ENCODE measurements at places on chromosomes 13 and 19.

GRCh38 chr13:98401934-98402333 is 175.0 kb downstream of the STK24 start:
- no peak for DNase-seq

GRCh38 chr13:49859560-49859959 is 67.1 kb upstream of the KPNA3 start:
- DNase-seq, result no peak

GRCh38 chr19:6199240-6199994 is 64.0 kb downstream of the ACSBG2 start:
- DNase-seq, result peak; percentile 98

DNA sequence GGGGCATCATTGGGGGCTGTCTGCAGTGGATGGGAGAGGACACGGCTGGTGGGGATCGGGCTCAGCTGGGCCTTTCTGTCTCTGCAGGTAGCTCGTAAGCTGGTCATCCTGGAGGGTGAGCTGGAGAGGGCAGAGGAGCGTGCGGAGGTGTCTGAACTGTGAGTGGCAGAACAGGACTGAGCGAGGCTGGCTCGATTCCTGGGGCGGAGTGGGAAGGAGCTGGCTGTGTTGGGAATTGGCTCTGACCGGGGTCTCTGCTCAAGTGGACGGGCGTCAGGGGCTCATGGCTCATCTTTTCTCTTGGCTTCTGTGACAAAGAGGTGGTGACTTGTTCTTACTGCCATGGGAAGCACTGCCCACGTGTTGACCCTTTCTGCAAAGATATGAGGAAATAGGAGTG is 11.6 kb downstream of the TPM4 start:
- DNase-seq, result no peak

GRCh38 chr13:60756306-60756705 is 359.3 kb downstream of the TDRD3 start:
- DNase-seq, result no peak

DNA sequence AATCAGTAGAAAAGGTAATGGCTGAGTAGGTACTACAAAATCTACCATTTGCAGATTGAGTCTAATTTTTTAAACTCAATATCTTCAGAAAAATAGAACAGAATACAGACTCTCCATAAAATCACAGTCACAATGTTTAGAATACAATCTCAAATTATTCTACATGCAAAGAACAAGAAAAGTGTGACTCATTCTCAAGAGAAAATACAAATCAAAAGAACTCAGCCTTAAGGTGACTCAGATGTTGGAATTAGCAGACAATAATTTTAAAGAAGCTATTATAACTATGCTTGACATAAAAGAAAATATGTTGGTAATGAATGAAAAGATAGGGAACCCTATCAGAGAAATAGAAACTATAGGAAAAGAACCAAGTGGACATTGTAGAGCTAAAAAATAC is 78.9 kb downstream of the RXFP2 start:
- DNase-seq, result no peak

- DNase-seq, result no peak
Observed at GRCh38 chr13:71516521-71516920, 350.5 kb downstream of the DACH1 start.

DNA sequence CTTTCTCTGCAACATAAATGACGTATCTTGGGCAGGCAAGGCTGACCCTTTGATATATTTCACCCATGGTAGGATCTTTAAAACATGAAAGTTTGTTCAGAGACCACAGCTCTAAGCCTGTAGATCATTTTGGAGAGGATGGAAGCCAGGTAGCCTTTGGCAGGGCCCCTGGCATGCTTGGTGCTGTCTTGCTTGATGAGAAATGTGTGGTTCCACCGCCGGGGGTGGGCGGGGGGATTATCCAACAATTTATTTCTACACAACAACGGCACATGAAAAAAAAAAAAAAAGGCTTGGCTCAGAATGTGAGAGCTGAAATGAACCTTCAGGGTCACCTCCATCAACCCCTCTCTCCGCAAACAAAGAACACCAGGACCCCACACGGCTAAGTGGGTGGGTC is 112.9 kb upstream of the MBNL2 start:
- DNase-seq, result no peak

DNA sequence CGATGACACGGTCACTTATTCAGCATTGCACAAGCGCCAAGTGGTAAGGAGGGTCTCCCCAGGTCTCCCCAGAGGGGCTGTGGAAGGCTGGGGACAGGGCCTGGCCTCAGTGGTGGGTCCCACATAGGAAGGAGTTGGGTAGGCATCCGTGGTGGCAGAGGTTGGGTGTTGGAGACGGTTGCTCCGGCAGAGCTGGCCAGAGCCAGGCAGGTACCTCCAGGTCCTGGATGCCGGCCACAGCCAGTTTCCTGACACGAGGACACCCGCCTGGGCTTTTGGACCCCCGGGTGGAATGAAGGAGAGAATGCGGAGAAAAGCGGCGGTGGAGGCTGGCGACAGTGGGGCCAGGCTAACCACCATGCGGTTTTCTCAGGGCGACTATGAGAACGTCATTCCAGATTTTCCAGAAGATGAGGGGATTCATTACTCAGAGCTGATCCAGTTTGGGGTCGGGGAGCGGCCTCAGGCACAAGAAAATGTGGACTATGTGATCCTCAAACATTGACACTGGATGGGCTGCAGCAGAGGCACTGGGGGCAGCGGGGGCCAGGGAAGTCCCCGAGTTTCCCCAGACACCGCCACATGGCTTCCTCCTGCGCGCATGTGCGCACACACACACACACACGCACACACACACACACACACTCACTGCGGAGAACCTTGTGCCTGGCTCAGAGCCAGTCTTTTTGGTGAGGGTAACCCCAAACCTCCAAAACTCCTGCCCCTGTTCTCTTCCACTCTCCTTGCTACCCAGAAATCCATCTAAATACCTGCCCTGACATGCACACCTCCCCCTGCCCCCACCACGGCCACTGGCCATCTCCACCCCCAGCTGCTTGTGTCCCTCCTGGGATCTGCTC is 1.3 kb upstream of the FFAR1 start:
- DNase-seq, result peak; percentile 70

DNA sequence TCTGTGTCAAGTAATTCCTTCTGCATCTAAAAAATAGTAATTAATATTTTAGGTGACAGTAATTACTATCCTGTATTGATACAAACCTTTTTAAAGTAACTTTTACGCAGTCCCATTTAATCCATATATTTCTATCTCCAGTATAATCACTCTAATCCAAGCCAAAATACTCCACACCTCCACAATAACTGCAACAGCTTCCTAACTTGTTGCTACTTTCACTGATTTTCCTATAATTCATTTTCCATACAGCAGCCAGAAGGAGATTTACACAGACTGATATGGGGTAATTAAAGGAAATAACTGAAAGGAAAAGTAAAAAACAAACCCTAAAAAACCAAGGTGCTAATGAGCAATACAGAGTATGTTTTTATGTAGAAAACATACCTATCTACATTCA is 64.9 kb downstream of the RBM26 start:
- DNase-seq, result no peak

GRCh38 chr19:51479531-51480331 is 1.4 kb downstream of the CEACAM18 start:
- peak; percentile 58 for DNase-seq

GRCh38 chr19:4088975-4089374 is 22.3 kb upstream of the ZBTB7A start:
- DNase-seq, result peak; percentile 66

- no peak for DNase-seq
Observed at GRCh38 chr13:98284679-98285078, 107.6 kb upstream of the RNF113B start.

GRCh38 chr19:56252699-56253422 is 19.7 kb upstream of the EDDM13 start:
- peak; percentile 41 for DNase-seq

GRCh38 chr13:39481491-39481890 is 121.5 kb downstream of the LHFPL6 start:
- no peak for DNase-seq

DNA sequence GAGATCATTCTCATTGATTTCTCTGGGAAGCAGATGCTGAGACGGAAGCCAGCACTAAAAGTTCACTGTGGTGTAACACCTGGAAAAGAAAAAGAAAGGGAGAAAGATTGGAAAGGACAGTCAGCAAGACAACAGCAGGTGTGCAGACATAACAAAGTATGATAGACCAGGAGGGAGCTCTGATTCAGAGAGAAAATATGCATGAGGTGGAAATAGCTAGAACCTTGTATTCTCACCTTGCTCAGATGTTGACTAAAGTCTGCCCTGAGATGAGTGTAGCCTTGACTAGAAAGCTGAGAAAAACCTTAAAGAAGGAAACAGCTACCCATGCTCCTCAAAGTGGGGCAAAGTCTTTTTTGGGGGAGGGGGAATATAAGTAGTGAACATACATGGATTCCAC is 1711.8 kb downstream of the EFNB2 start:
- DNase-seq, result no peak

- DNase-seq, result peak; percentile 9
Observed at GRCh38 chr13:79679334-79679733, 198.4 kb downstream of the NDFIP2 start.

GRCh38 chr19:51621178-51621577 is 9.0 kb downstream of the SIGLEC5 start:
- no peak for DNase-seq

DNA sequence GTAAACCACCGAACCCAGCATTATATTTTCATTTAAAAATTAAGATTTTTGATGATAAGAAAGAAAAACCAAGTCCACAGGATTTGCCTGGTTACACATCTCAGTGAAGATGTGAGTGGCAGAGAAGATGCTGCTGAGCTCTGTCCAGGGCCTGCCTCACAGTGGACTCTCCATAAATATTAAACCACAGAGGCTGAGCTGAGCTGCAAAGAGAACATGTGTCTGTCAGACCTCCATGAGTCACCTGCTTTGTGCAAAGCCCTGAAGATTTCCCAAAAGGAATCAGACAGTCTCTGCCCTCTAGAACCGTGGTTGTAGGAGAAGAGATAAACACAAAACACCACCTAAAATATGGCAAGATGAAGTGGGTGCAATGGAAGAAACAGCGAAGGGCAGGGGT is 127.2 kb upstream of the TSC22D1 start:
- DNase-seq, result no peak

GRCh38 chr13:84606616-84607015 is 724.3 kb upstream of the SLITRK1 start:
- DNase-seq, result no peak

- no peak for DNase-seq
Observed at GRCh38 chr19:13057744-13058143, 44.9 kb downstream of the LYL1 start.

DNA sequence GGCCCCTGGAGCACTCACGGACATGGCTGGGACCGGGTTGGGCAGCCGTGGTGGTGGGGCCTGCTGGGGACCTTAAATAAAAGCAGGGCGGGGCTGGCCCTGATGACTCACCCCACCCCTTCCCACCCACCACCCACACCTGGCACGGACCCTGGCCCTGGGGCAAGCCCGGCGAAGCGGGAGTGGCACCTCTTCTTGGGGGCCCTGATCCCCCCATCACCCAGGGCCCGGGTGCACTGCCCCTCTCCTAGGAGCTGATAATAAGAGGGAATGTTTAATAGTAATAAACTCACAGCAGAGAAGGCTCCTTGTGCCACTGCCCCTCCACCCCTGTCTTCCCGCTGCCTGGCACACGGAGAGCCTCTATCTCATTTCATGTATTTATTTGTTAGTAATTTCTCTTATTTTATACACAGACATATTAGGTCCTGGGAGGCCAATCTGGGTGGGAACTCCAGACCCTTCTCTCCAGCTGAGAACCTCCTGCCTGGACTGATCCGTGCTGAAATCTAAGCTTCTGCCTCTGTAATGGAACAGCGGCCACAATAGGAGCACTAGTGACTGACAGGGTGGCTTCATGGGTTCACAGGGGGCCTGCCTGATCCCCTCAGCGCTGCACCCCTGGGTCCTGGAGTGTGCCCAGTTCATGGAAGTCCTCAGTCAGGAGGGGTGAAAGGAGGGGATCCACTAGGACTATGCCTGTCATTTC is at the start of gene LGALS7:
TSS of gene LGALS7 (minus strand) at position 49 of the 709 bp plus-strand sequence. CDS start at position 24, 25 bp downstream.
- DNase-seq, result no peak

- DNase-seq, result peak; percentile 17
Observed at GRCh38 chr19:42176649-42176989, 40.9 kb downstream of the DEDD2 start.

DNA sequence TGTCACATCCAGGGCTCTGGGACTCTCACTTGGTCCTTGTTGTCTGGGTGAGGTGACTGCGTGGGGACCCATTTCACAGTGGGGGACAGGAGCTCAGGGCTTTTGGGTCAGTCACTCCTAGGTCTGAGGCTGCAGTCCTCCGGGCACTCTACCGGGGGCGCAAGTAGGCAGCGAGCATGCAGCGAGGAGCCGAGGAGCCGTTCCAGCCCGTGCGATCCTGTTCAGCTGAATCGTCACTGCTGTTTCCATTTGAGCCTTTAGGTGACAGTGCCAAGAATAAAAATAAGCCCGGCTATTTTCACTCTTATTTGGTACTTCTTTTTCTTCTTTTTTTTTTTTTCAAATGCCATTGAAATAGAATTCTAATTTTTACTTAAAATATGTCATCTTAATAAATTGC is 126.5 kb downstream of the ZNF536 start:
- DNase-seq, result no peak

DNA sequence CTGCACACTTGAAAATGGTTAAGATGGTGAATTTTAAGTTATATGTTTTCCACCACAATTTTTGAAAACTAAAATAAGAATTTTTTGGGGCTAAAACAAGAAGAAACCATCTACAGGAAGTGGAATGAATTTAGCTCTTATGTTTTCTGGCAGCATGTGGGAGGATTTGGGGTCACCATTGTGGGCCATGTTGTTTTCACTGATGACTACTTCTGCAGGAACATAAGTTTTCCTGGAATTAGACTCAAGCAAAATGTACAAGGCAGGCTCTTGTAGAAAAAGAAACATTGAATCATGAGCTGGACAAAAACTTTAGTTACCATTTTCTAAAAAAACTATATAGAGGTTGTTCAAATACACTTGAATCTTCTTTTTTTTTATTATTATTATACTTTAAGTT is 125.3 kb upstream of the C1QTNF9B start:
- DNase-seq, result no peak

- DNase-seq, result no peak
Observed at GRCh38 chr19:16594681-16595091, 22.5 kb upstream of the SLC35E1 start.

- DNase-seq, result no peak
Observed at GRCh38 chr13:69474011-69474685, 633.5 kb upstream of the ATXN8OS start.

GRCh38 chr13:64457976-64458375 is 2772.2 kb downstream of the PCDH9 start:
- no peak for DNase-seq

GRCh38 chr19:35066691-35067563 is 25.4 kb downstream of the HPN start:
- peak; percentile 81 for DNase-seq

DNA sequence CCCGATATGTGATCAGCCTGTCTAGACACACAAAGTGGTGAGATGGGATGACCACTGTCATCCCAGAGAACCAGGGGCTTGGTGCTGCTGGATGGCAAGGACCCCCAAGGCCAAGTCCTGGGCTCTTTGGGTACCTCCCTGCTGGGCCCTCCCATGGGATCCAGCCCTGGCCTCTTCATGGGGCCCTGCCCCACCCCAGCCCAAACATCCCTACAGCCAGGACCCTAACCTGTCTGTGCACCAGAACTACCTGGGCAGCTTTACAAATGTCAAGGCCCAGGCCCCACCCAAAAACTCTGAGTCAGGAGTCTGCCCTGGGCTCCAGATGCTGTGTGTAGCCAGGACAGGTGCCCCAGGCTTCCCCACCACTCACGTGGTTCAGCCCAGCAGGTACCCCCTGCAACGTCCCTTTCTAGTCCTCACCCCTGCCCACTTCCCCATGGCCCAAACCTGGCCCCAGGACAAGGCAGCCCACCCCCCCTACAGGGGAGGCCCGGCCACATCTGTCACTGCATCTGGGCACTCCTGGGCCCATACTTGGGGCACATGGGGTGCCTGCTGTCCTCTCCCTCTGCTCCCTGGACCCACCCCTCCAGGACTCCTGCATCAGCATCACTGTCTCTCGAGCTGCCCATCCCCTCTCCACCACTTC is 233.5 kb downstream of the TUBA3C start:
- DNase-seq, result no peak
